ENCODE measurements at places on chromosomes 12 and 14.

DNA sequence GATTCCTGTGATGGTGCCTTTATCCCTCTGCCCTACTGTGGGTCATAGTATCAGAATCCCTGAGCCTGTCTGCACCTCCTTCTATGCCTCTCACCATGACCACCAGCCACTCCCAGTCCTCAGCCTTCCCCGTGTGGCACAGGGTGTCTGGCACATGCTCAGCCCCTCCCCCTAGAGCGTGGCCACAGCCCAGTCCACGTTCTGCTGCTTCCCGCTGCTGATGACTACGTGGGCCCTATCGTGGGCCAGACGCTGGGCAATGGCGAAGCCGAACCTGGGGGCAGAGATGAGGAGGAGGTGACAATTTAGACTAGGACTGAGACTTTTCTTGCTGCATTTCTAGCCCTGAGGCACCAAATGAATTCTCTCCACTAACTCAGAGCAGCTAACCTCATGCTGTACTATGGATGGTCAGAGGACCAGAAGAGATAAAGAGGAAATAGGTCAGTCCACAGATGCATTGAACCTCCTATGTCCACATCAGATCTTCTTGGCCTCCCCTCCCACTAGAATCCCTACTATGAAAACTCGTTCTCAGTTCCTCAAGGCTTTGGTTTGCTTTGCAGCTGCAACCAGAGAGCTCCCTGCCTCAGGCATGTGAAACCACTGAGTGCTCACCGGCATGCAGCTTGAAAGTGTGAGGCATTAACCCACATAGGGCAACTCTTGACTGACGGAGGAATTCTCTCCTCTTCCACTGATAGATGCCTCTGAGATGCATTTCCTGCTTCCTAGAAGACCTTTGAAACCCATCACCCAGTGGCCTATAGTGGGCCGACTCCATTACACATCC is 126.3 kb upstream of the DHRS4 start:
- no peak for DNase-seq

GRCh38 chr12:54038871-54039414 is 6.1 kb downstream of the HOXC5 start:
- DNase-seq = no peak

DNA sequence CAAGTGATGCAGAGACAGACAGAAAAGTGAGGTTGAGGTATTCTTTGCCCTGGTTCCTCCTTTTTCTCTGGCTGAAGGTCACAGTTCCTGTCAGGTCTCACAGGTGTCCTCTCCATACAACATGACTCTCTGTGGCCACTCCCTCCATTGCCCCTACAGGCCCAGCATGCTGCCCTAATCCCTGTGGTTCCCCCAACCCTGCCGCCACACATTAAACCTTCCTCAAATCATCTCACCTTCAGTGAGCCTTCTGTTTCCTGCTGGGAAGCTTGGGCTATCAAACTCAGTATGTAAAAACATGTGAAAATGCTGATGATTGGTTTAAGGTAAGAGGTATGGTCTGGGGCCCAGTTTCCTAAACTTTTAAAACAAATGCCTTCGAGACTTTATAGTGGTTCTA is 159.0 kb upstream of the E2F7 start:
- no peak for DNase-seq

- no peak for DNase-seq
Measured at GRCh38 chr14:78197051-78197450, 26.9 kb downstream of the NRXN3 start.

DNA sequence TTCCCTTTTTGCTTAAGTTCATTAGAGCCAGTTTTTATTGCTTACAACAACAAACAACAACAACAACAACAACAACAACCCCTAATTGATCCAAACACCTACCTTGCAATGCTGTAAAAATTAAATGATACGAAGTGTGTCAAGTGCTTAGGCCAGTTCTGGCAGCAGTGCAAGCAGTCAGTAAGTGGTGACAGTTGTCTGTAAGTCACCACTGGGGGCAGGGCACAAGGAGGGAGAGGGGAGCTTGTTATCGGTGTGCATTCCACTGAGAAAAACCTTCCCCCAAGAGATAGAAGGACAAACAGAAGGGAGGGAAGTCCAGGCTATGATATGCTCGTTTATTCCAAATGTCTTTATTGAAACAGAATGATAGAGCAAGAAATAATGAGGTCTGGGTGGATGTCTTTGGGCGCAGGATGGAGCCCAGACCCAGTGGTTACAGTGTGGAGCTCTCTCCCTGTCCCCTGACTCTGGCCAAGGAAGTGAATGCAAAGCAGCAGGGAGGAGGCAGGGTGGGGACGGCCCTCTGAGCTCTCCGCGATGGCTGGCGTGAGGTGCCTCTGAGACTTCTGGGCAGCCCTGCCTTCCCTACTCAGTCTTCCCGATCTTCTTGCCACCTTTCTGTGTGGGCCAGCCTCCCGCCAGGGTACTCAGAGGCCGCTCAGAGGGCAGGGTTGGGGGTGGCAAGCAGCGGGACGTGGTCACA is 6.5 kb downstream of the SLC22A17 start:
- DNase-seq = no peak

DNA sequence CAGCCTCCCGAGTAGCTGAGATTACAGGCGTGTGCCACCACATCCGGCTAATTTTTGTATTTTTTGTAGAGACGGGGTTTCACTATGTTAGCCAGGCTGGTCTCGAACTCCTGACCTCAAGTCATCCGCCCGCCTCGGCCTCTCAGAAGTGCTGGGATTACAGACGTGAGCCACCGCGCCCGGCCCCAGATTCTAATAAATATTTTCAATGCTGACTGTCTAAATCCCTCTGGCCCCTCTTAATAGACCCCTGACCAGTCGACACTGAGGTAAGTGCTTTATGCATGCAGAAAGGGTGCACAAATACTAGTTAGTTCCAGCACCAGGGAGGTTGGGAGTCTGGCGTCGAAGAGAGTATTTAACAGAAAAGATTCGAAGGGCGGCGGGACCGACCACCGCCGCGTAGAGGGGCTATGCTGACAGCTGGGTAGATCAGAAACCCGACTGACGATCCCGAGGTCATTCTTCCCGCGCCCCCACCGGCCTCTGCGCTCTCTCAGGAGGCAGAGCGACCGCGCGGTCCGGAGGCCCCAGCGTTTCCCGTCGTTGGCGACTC is 1.1 kb upstream of the SPATS2 start:
- DNase-seq = no peak

GRCh38 chr12:43004908-43005307 is 415.4 kb upstream of the PRICKLE1 start:
- DNase-seq = no peak
